ENCODE measurements at places on chromosomes 16 and 17.

GRCh38 chr17:45347444-45347843 lies 30.6 kb upstream of the MAP3K14 start:
- DNase-seq = no peak

DNA sequence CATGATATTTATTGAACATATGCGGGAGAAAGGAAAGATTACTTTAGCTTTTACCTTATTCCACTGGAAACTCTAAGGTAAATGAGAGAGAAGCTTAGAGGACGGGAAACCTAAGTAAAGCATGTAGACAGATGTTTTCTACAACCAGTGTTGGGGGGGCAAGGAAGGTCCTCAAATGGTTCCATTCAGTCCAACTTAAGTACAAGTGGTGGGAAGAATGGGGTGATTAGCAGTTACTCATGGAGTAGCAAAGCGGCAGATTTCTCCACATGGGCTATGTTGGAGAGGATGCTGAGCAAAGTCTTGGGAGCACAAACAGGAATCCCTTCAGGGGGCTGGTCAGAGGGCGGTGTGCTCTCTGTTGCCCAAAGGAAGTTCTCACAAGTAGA lies 78.6 kb downstream of the YPEL2 start:
- DNase-seq = no peak

GRCh38 chr16:21156767-21157467 lies 1.6 kb upstream of the LDAF1 start:
- DNase-seq = no peak

- DNase-seq = no peak
These were observed 21.9 kb upstream of the CAPN15 start for GRCh38 chr16:505479-506245.

GRCh38 chr17:55962951-55963401 lies 190.3 kb upstream of the ANKFN1 start:
- DNase-seq = no peak

- no peak for DNase-seq
These were observed 140.9 kb downstream of the KCNJ2 start for GRCh38 chr17:70310221-70310672.

DNA sequence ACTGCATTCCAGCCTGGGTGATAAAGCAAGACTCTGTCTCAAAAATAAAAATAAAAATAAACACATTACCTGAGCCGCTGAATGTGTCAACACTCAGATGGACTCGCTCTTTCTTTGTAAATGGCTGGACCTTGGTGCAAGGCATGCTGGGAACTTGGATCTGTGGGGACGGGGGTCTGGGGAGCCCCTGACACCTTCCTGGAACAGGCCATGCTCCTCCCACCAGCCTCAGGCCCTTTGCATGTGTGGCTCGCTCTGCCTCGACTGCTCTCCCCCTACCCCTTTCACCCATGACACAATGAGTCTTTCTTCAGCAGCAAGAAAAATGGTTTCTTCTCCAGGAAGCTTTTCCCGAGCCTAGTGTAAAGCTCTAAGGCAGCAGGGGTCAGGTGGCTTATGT lies 94.0 kb upstream of the CDH5 start:
- no peak for DNase-seq

DNA sequence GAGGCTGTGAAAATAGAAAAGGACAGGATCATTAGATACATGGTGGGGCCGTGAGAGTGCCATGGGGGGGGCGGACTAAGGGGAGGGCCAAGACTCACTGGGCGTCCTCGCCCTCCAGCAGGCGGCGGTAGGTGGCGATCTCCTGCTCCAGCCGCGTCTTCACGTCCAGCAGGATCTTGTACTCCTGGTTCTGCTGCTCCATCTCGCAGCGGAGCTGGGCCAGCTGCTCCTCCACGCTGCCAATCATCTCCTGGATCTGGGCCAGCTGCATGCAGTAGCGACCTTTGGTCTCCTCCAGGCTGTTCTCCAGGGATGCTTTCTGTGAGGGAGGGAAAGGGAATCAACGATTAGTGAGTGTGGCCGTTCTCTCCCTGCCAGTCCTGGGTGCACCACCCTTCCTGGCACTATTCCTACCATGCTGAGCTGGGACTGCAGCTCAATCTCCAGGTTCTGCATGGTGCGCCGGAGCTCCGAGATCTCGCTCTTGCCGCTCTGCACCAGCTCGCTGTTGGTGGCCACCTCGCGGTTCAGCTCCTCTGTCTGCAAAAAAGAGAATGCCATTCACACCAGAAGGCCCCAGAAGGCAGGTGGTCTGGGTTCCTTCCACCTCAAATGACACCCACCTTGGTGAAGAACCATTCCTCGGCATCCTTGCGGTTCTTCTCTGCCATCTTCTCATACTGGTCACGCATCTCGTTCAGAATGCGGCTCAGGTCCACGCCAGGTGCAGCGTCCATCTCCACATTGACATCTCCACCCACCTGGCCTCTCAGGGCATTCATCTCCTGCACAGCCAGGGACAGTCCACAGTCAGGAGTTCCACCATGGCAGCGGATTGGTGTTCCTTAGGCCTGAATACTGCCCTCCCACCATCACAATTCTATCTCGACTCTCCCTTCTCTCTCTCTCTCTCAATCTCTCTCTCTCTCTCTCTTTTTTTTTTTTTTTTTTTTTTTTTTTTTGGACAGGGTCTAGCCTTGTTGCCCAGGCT lies 3.3 kb downstream of the KRT14 start:
- DNase-seq = no peak

GRCh38 chr17:43314611-43315011 lies 80.8 kb upstream of the RNU2-1 start:
- DNase-seq = no peak

DNA sequence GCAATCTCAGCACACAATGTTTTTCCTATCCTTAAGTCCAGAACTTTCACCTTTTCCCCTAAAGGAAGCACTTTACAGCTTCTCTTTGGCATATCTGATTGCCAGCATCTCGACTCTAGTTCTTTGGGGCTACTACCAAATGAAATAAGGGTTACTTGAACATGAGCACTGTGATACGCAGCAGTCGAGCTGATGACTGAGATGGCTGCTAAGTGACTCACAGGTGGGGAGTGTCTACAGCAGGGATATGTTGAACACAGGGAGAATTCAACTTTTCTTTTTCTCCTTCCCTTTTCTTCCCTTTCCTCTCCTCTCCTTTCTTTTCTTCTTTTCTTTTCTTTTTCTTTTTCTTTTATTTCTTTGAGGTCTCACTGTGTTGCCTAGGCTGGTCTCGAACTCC lies 334.8 kb downstream of the MAF start:
- DNase-seq = no peak

- DNase-seq = no peak
These were observed 226.4 kb upstream of the PSMD7 start for GRCh38 chr16:74070237-74070636.

- DNase-seq = no peak
These were observed 37.7 kb upstream of the ABCA6 start for GRCh38 chr17:69179227-69179952.

DNA sequence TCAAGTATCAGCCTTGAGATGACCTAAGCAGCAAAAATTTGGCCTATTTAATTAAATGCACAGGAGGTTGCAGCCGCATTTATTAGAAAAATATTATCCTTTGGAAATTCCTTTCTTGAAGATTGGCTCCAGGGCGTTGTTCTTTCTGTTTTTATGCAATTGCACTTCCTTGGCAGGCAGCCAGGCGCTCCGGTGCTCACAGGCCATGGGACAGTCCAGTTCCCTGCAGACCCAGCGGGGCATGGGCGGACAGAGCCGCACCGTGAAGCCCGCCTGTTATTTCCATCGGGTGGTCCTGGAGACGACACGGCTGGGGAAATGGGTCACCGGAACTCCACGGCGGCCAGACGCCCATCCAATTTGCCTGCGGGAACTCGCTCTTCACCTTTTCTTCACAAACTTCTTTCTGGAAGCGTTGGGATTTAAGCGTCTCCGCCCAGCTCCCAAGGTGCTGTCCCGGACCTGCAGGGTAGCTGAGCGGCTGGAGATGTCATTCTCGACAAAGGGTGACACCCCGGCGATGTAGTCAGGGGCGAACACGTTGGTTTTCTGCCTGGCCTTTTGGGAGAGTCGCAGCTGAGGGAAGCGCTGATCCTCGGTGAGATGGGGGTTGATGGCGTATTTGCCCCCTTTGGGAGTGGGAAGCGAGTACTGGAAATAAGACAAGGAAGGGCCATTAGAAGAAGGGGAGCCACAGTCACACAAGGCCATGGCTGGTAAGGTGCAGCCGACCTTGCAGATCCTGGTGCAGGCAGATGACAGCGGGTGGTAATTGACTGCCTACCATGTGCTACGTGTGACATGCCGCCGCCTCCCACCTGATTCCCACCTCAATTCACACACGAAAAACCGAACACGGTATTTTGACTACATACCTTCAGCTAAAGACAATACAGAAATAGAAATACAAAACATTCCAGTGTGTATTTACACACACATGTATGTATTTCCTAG lies 12.5 kb downstream of the NOB1 start:
- DNase-seq = no peak

GRCh38 chr17:57408071-57408811 lies 151.9 kb downstream of the MSI2 start:
- DNase-seq = peak; percentile 19

DNA sequence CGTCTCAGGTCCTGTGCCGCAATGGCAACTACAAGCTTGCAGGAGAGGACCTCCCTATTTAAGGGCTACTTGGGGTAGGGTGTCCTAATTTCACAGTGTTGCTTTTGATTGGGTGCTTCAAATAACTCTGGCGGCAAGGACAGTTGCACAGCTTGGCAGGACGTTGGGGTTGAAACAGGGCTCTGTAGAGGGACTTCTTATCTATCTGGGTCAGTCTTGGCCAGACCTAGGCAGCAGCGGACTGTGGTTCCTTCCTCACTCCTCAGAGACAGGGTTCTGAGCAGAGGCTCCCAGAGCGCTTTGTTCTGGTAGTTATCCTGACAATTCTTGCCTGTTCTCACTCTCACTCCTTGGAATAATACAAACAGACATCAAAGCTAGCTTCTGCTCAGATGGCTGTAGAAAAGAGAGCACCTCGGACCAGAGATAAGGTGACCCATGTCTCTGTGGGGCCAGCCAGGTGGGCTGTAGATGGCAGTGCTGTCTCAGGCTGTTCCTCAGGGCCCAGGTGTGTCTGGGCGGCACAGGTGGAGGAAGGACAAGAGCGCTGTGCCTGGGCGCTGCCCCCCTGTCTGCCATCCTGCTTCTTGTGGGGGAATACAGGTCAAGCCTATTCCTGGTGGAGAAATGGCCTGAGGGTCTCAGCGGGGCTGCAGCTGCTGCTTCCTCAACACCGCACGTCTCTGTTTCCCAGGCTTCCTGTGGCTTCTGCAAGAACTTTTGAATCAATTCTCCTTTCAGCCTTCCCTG lies 61.0 kb downstream of the PLD6 start:
- DNase-seq = no peak

Measured in stimulated activated CD4-positive, alpha-beta T cell treated with anti-CD3 and anti-CD28 coated beads, Interleukin-15, amount 100 ng/mL, for 48 hours (primary cell).